Caco-2 (cell line): ENCODE measurements at places on chromosomes 5 and 9. TPM values are rescaled to one million over a fixed set of nuclear protein-coding genes. Genes with fewer than 3 reads are reported as not detected.

GFPT2 gene
- total RNA-seq = 0.72 and 1.6 TPM in 2 replicates

TRPM6 gene
- total RNA-seq = 4.7 and 5.0 TPM in 2 replicates

- H3K27ac ChIP-seq = no peak overlapping the region
- H3K27me3 ChIP-seq = no peaks in the 10 kb centered on the region
- H3K4me1 ChIP-seq = peaks cover 5% of the 10 kb centered on the region
- no peak for DNase-seq
- H3K36me3 ChIP-seq = no peaks in the 10 kb centered on the region
- no peak overlapping the region for H3K4me3 ChIP-seq
Observed at GRCh38 chr5:149697001-149697400, 33.1 kb upstream of the PPARGC1B start.

SLC34A3 gene
- 0.19 TPM in 1 of 2 replicates, not detected in the other for total RNA-seq

GRCh38 chr9:92170848-92171247 is 55.6 kb upstream of the SPTLC1 start:
- H3K4me1 ChIP-seq = no peaks in the 10 kb centered on the region
- no peak overlapping the region for H3K4me3 ChIP-seq

- H3K36me3 ChIP-seq = no peaks in the 10 kb centered on the region
- DNase-seq = no peak
- no peaks in the 10 kb centered on the region for H3K4me1 ChIP-seq
- H3K4me3 ChIP-seq = no peak overlapping the region
- H3K27me3 ChIP-seq = no peaks in the 10 kb centered on the region
Observed at GRCh38 chr5:27876071-27876470, 837.7 kb upstream of the CDH9 start.

GRCh38 chr5:74579215-74579614 is 61.3 kb downstream of the ENC1 start:
- no peaks in the 10 kb centered on the region for H3K27me3 ChIP-seq
- no peaks in the 10 kb centered on the region for H3K36me3 ChIP-seq
- H3K4me3 ChIP-seq = no peak overlapping the region

DNA sequence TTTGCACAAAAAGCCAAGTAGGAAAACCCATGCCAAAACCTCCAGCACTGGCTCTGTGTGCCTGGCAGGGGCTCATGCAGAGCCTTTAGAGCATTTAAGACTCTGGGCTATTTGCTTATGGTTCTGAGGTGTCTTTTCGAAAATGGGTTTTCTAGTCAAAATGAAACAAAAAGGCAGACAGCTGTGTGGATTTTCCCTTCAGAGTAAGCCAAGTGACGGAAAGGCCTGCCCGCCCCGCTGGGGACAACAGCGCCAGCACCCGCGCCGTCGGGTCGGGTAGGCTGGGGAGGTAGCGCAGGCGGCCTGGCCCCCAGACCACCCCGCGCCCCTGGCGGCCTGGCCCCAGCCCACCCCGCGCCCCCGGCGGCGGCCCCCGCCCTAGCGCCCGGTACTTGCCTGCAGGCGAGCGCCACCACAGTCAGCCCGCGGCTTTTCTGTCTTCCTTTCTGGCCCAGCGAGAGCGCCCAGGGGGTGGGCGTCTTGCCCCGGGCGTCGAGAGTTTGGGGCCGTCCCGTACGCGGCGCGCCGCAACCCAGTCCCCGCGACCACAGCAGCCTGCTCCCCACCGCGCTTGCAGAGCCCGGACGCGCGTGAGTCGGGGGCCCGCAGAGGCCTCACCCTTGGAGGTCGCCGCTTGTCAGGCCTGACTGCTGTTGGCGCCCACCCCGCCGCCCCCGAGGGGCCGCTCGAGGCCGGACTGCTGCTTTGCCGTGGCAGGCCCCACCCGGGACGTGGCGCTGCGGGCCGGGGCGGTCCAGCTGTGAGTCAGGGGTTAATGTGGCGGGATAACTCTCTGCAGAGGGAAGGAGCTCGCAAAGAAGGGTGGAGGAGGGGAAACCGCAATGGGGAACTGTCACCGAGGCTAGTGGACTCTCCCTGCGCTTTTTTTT is at the start of gene TICAM2:
TICAM2 (minus strand) TSS at position 779 of the 890 bp plus-strand sequence. CDS start 21,223 bp downstream, outside the sequence.
- no peaks in the 10 kb centered on the region for H3K4me1 ChIP-seq
- H3K27me3 ChIP-seq = no peaks in the 10 kb centered on the region
- no peak within 1 kb of the TSS for H3K27ac ChIP-seq
- peak within 1 kb of the TSS; percentile 46 for H3K4me3 ChIP-seq
- H3K36me3 ChIP-seq = no peaks in the 10 kb centered on the region

DNA sequence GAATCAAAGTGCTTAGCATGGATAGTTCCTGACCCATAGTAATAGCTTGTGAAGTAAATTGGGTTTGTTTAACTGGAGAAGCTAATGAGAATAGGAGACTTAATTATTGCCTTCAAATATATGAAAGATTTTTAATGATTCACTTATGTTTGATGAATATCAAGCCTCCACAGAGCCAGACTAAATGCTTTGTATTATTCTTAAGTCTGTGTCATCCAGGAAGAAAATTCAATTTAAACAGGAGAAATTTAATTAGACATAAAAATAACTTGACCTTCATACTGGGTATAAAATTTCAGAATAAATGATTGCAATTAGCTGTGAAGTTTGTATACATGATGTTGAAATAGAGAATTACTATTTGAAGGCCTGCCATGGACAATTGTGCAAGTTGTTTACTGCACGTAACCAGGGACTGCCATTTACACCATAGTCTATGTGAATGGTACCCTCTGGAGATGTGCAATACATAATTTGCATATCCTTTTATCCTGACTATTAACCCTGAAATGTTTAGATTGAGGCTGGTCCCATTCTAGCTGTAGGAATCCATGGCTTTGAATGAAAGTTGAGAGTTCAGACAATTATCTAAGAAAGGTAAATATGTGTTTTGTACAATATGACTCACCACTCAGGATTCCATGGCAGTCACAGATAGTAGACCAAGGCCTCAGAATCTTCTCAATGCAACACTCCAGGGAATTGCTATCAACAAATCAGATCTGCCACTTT is 133.5 kb upstream of the IL12B start:
- no peaks in the 10 kb centered on the region for H3K36me3 ChIP-seq
- no peaks in the 10 kb centered on the region for H3K27me3 ChIP-seq
- peak; percentile 60 for DNase-seq
- H3K4me3 ChIP-seq = no peak overlapping the region
- H3K27ac ChIP-seq = peak overlapping the region; percentile 31

DNA sequence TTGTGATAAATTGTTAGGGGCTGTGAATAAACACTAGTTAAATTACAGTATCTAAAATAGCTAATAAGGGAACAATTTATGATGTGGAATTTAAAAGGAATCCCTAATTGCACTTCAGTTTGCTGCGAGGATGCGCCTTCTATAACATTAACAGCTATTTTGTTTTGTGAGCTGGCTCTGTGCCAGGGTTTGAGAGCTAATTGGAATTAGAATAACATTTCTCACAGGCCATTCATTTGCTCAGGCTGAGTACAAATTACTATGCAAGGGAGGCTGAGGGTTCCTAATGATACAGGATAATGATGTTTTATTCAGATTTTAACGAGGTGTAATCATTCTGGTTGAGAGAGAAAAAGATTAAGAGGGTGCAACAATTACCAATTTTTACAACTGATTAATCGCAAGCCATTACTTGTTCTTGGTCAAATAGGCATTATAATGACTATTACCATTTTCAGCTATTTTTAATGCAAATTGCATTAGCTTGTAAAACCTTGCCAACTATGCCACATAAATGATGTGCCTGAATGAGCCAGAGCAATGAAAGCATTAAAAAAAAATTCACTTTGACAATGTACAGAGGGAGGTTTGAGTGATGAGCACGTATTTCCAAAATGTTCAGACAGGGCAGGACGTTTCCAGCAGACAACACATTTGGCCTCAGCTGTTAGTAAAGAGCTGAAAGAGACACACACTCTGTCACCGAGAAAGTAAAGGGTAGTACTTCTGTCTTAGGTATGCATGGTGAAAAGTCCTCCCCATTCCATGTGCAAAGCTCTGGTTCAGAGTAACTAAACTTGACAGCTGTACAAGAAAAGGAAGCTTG is 576.5 kb downstream of the TLE1 start:
- H3K27me3 ChIP-seq = no peaks in the 10 kb centered on the region
- H3K36me3 ChIP-seq = no peaks in the 10 kb centered on the region
- no peak for DNase-seq
- H3K4me3 ChIP-seq = no peak overlapping the region

GARIN3 gene
- total RNA-seq = not detected in 2 replicates

DAB2 gene
- 133 and 135 TPM in 2 replicates for total RNA-seq

LAMC3 gene
- 0.36 and 0.44 TPM in 2 replicates for total RNA-seq

DNA sequence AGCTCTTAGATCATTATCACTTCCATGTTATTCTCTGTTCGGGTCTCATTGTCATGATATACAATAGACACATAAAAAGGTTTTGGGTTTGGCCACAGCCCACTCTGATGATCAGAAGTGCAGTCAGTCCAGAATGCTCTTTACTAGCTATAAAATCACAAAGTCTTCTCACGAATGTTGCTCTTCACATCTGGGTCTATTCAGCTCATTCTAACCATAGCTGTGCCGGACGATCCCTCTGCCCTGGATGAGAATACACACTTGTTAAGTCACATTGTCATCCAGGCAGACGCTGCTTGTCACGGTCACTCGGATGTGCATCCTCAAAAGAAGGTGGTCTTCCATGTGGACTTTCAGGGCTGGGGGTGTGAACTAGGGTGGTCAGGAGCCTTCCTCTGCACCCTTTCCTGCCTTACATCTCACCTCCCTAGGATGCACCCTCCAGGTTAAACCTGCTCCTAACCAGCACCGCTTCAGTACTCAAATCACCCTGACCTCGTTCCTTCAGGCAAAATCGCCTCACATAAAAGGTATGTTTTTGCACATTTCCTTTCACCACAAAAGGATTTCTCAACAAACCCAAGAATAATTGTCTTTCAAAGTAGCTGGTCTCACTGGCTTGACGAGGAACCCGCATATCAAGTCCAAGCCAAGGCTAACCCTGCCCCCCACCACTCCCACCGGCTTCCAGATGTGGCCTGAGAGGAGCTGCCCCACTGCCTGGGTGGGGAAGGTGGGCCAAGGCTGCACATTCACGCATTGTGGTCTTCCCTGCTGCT is 21.9 kb downstream of the ANKH start:
- no peaks in the 10 kb centered on the region for H3K4me1 ChIP-seq
- no peak overlapping the region for H3K4me3 ChIP-seq
- DNase-seq = no peak
- no peak overlapping the region for H3K27ac ChIP-seq
- H3K27me3 ChIP-seq = no peaks in the 10 kb centered on the region

DNAI1 gene
- 0.52 and 0.67 TPM in 2 replicates for total RNA-seq
